ENCODE measurements at places on chromosomes 2 and 18. TPM values are rescaled to one million over a fixed set of nuclear protein-coding genes. Genes with fewer than 3 reads are reported as not detected.

DNA sequence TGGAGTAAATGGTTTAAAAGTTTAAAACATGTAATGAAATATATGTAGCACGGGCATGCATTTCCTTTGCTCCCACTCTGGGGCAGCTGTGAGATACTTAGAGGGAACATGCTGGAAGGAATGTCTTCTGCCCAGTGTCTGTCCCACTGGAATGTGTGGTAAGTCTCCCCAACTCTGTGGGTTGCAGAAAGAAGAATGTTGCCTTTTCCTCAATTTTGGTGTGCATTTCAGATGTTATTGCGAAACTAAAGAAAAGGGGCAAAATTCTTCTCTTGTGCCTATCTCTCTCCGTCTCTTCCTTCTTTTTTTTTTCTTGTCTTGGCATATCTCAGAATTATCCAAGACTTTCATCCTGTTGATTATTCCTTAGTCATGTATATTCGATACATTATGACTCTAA lies 201.1 kb downstream of the SH3RF3 start:
- no peak for DNase-seq

DNA sequence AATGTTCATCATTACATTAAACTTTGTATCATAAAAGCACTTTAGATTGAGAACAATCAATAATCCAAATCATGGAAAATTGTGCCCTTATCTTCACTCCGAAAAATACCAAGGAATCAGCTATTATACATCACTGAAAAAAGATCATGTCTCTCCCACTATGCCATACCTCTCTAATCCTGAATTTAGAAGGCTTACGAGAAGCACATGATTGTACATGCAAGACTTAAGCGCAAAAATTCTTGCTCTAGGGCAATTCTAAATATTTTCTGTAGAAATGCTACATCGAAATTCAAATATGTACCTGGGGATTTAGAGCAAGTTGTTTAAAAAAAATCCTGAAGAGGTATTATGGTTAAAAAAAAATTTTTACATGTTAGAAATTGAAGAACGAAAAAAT lies 1.3 kb downstream of the CYTIP start:
- DNase-seq, result no peak

- DNase-seq, result no peak
These were observed 52.4 kb upstream of the EPHA4 start for GRCh38 chr2:221624475-221624874.

REL gene
- total RNA-seq, result 8.4 TPM

DNA sequence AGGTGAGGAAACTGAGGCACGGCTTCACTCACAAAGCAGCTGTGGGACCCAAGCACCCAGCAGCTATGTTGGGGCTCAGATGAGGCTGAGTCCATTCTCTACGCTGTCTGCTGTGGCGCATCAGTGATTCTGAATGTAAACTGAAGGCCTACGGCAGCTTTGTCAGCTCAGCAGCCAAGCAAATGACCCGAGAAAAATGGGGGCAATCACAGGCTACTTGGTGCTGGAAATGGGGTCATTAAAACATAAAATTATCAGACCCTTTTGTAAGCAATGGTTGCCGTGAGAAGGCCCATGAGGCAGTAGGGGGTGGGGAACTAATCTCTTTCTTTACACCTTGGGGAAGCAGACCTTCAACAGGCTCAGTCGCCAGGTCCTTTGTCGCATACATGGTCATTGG lies 84.0 kb upstream of the ZCCHC2 start:
- no peak for DNase-seq

STPG4 gene
- not detected for total RNA-seq

FOXI3 gene
- total RNA-seq, result 13.5 TPM

DNA sequence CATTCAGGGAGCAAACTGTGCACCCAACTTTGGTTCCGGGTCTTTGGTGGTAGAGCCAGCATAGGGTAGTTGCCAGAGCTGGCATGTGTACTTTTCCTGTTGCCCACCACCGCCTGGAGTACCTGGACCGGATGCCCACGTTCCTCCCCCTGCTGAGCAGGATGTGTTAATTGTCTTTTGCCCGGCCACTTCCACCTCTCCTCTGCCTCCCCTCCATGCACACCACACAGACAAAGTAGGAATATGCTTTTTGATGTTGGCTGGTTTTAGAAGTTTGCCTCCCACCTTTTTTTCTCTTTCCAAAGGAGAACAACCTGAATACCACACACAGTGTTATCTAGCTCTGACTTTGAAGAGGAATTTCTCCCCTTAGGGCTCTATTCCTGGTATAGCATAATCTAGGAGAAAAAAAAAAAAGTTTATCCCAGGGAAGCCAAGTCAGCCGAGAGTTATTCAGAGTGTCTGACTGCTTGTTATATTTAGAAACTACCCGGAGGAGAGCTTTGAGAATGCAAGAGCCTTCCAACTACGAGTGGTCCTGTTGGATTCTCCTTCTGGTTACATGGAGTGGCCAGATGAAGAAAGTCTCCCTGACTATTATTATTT lies 111.9 kb downstream of the SETBP1 start:
- no peak for DNase-seq

DNA sequence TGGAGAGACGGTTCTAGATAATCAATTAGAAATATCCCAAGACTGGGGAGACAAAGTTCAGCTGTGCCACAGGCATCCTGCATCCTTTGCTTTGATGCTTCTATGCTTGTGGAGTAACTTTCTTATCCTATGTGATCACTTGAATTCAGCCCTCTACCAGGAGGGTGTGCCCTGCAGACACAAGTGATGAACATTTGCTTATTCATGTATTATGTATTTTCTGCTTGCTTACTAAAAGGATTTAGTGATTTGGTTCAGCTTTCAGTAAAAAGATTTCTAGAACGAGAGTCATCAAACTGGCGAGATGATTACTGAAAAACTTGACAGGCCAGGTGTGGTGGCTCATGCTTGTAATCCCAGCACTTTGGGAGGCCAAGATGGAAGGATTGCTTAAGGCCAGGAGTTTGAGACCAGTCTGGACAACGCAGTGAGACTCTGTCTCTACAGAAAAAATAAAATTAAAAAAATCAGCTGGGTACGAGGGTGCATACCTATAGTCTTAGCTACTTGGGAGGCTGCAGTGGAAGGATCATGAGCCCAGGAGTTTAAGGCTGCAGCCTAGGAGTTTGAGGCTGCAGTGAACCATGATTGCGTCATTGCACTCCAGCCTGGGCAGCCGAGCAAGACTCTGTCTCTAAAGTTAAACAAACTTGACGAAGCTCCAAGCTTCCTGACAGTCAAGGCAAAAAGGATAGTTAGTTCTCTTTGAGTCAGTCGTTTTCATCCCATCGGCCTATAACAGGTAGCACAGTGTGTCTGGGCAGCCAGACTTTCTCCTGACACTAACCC lies 13.3 kb downstream of the HK2 start:
- no peak for DNase-seq

- peak; percentile 67 for DNase-seq
These were observed 39.7 kb downstream of the RFX8 start for GRCh38 chr2:101435001-101435862.

- peak; percentile 84 for DNase-seq
These were observed 60.1 kb upstream of the GLI2 start for GRCh38 chr2:120675460-120676130.

- DNase-seq, result no peak
These were observed 173.5 kb downstream of the ALK start for GRCh38 chr2:29747786-29748470.

AGXT gene
- total RNA-seq, result 0.16 TPM

GRCh38 chr2:63051042-63051794 lies 588 bp downstream of the OTX1 start:
- DNase-seq, result peak; percentile 62

GRCh38 chr2:24824966-24825882 lies 32.0 kb downstream of the CENPO start:
- peak; percentile 28 for DNase-seq

DNA sequence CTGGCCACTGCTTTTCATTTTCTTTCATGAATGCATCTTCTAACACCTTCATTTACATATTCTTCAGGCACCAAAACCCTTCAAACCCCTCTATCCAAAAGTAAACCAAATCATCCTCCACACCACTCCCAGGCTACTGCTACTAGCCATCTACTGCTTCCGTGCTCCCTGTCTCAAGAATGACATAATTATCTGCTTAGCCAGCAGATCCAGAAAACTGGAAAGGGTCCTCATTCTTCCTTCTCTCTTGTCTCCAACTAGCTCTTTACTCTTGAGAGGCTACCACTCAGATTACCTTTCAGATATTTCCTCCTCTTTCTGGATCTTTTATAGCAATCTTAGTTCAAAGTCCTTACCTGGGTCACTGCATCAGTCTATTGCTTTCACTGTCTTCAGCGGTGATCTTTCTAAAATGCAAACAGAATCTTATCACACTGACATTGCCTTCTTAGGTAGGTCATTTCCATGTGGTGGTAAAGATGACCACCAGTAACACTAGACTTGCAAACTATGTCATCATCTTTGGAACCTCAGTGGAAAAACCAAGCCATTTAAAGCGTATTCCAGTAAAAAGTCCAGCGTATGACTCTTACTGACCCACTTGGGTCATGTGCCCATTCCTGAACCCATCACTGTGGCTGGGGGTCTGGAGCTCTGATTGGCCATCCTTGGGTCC lies 15.8 kb upstream of the NEDD4L start:
- DNase-seq, result no peak

- DNase-seq, result no peak
These were observed 28.0 kb downstream of the STEAP3 start for GRCh38 chr2:119251652-119252051.

SPDYA gene
- total RNA-seq, result 0.30 TPM

GRCh38 chr2:109125593-109126500 lies 3.2 kb upstream of the SH3RF3 start:
- DNase-seq, result no peak

GREB1 gene
- total RNA-seq, result 31.9 TPM

- DNase-seq, result no peak
These were observed 171.8 kb upstream of the KLHL29 start for GRCh38 chr2:23213196-23213595.

DNA sequence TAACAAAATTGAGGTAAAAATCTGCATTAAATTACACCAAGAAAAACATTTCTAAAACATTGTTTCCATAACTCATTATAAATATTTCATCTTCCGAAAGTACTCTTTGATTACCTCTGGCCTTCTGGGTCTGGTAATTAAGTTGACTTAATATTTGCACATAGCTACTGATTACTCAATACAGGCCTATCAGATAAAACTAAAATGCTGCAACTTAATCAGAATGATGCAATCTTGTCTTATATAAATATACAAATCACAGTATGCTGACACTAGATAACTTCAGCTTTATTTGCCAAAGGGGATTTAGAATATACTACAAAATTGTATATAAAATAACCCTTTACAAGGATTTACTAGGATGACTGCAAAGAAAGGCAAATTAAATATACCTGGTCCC lies 49.3 kb downstream of the SLC35F5 start:
- DNase-seq, result no peak

- DNase-seq, result no peak
These were observed 26.2 kb downstream of the FER1L5 start for GRCh38 chr2:96668771-96669170.

- no peak for DNase-seq
These were observed 14.2 kb upstream of the PLEKHM3 start for GRCh38 chr2:208039376-208040110.

GRCh38 chr2:20016346-20016745 lies 3.9 kb upstream of the MATN3 start:
- peak; percentile 35 for DNase-seq

GRCh38 chr2:48161628-48162027 lies 255.3 kb upstream of the FBXO11 start:
- DNase-seq, result no peak

- DNase-seq, result no peak
These were observed 40.9 kb downstream of the STAT4 start for GRCh38 chr2:191109888-191110287.

CTAGE1 gene
- not detected for total RNA-seq

CHRND gene
- 0.07 TPM for total RNA-seq

PLGLB1 gene
- total RNA-seq, result 0.52 TPM

KLHL41 gene
- total RNA-seq, result not detected

DNA sequence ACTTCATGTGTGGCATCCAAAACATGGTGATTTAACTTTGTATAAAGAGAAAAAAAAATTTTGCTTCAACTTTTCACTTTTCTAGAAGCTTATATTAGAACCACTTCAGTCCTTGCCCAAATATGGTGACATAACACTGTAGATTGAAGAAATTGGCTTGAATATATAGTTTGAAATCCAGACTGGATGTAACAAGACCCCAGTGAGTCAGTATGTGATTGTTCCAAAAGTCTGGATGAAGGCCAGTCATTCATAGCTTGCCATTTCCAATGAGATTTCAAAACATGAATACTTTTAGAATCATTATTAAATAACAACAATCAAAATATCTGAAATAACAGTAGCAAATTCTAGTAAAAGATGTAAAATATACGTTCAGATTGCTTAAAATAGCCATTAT lies 104.8 kb upstream of the FN1 start:
- no peak for DNase-seq

DNA sequence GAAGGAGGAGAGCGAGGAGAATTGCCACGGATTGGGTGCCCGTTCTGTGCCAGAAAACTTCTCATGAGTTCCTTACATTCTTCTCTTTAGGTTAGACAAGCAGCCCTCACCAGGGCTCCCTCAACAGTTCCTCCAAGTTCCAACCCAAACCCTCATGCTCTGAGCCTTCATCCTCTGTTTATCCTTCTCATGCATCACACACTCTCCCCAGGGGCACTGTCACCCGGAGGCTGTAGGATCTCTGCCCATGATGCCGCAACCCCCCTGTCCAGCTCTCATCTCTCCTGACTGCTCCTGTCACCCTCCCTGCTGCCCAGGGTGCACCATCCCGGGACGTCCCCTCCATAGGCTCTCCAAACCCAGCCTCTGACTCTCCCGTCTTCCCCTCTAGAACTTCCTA lies 99.4 kb upstream of the MYCN start:
- DNase-seq, result no peak

UGT1A8 gene
- not detected for total RNA-seq

- DNase-seq, result no peak
These were observed 160.2 kb downstream of the HNMT start for GRCh38 chr2:138124521-138124920.

CCL20 gene
- not detected for total RNA-seq

DNA sequence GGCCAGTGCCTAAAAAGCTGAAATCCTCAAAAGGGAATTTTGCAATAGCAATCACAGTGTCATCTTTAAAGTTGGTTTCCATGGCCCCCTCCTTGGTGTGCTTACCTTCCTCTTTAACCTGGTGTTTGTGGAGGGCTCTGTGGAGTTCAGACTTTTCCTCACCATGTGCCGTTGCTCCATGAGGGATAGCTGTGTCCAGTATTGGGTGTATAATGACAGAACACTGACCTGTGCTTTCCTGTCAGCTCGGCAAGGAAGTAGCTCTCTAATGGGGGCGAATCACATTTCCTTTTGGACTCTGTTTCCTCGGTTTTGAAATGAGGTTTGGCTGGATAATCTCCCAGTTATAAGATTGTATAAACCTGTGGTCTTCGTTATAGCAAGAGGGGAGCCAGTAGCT lies 166.0 kb upstream of the DAPL1 start:
- no peak for DNase-seq

- DNase-seq, result no peak
These were observed 144.0 kb upstream of the GPC1 start for GRCh38 chr2:240291337-240292034.

DNA sequence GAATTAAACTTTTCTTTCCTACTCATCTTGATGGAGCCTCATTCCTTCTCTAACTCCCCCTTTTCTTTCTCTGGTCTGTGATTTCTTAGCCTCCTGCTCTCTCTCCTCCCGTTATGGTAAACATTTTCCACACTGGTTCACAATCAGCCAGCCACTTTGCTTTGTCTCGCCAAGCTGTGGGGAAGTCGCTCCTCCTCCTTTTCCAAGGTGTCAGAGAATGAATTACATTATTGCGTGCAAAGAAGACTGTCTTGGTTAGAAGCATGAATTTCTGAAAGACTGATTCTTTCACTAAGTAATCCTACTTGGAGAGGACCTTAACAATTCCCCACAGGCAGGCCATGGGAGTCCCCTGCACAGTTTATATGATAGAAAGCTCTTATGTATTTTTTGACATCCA lies 46.1 kb downstream of the RASGRP3 start:
- no peak for DNase-seq

All from WTC11 (cell line).